Mesothelial cell of epicardium (in vitro differentiated cells): ENCODE measurements at places on chromosomes 16 and 17. TPM values are rescaled to one million over a fixed set of nuclear protein-coding genes. Genes with fewer than 3 reads are reported as not detected.
A peak's percentile ranks its signal among the peaks of the same experiment; 100 is the strongest.

DNA sequence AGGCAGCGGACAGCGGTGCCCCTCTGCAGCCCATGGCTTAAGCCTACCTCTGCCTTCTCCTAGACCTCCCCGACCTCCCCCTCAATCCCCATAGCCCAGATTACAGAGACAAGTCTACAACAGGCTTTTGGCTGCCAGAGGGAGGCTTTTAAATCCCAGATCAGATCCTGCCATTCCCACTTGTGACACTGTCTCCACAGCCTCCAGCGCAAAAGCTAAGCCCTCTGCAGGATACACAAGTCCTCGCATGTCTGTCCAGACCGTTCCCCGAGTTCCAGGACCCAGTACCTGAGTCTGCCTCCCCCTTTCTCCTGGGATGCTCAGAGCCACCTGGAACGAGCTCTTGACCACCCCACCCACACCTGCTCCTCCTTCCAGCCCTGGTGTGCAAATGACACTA lies 31.2 kb downstream of the VAC14 start:
- H3K4me3 ChIP-seq, result no peak overlapping the region
- no peaks in the 10 kb centered on the region for H3K27me3 ChIP-seq
- no peak overlapping the region for H3K27ac ChIP-seq
- no peaks in the 10 kb centered on the region for H3K4me1 ChIP-seq

DNA sequence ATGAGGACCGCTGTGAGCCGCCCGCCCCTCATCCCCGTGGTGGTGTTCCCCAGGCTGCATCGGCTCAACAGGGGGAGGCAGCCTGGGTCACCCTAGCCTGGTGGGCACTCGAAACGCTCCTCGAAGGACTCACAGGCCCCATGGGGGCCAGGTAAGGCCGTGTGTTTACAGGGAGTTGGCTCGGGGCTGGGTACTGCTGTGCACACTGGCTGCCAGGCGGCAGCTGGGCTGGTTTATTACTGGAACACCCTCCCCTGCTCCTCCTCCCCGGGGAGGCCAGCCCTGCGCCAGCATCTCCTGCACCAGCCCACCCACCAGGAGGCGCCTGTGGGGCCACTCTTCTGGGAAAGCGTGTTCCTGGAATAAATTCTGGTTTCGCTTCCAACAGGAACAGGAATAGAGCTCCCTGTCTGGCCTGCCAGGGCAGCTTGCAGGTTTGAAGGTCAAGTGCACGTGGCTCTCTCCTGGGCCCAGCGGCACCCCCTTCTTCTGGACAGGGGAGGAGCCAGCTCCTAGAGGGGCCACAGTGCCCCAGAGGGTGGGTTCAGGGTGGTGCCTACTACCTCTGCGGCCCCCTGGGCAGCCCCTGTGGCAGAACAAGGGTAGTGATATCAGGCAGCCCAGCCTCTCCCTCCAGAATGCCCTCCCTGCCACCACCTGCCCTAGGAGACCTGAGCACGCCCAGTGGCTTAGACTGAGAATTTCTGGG lies 11.3 kb downstream of the MCRIP1 start:
- H3K27ac ChIP-seq, result no peak overlapping the region
- peaks cover 4% of the 10 kb centered on the region for H3K4me1 ChIP-seq
- H3K27me3 ChIP-seq, result peaks cover 16% of the 10 kb centered on the region
- no peak overlapping the region for H3K4me3 ChIP-seq

DNA sequence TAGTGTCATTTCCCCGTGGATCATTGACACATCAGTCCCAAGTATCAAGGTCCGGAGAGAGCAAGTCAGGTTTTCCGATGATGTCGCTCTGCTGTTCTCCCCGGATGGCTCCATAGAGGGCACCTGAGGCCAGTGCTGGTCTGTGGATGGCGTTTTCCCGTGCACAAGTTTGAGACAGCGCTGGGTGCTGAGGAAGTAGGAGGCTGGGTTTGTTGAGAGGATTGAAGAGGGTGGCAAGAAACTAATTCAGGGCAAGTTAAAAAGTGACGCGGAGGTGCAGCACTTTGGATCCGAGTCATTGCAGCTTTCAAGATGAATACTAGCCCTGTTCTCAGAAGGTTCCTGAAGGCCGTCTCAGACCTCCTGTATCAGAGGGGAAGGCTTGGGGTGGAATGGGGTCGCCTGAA lies 7.7 kb downstream of the NUBP1 start:
- peaks cover 22% of the 10 kb centered on the region for H3K36me3 ChIP-seq
- DNase-seq, result no peak
- H3K27me3 ChIP-seq, result no peaks in the 10 kb centered on the region
- H3K4me3 ChIP-seq, result no peak overlapping the region
- no peak overlapping the region for H3K27ac ChIP-seq

GRCh38 chr16:57533431-57534336 lies 2.7 kb downstream of the CCDC102A start:
- H3K27ac ChIP-seq, result peak overlapping the region; percentile 84
- peaks cover 23% of the 10 kb centered on the region for H3K27me3 ChIP-seq

GRCh38 chr17:47918006-47918405 lies 22.0 kb downstream of the SP2 start:
- peaks cover 5% of the 10 kb centered on the region for H3K4me1 ChIP-seq
- H3K27ac ChIP-seq, result no peak overlapping the region
- no peak for DNase-seq
- peaks cover 13% of the 10 kb centered on the region for H3K36me3 ChIP-seq

CHD9NB gene
- total RNA-seq, result 0.29 to 0.44 TPM (median 0.43 TPM) in 3 replicates
